NCI-H187 (cell line): ENCODE measurements at places on chromosomes 2 and 18.

- DNase-seq: no peak
Measured at GRCh38 chr2:170377500-170378207, 199.7 kb downstream of the MYO3B start.

- no peak for DNase-seq
Measured at GRCh38 chr18:54453996-54454395, 96.3 kb downstream of the C18orf54 start.

DNA sequence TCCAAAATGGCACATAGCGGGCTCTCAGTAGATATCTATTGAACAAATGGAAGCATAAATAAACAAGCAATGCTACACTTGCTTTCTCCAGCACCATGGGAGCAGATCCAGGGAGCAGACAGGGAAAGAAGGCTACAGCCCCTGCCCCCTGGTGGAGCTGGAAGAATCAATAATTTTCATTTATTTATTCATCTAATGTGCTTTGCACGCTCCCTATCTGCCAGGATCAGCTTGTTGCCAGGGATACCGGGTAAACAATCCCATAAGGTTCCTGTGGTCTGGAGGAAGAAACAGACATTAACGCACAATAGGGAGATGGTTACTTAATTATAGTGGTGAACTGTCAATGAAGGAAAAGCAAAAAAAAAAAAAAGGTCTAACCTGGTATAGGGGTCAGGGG, 40.1 kb upstream of the CLASP1 start:
- DNase-seq: no peak

- no peak for DNase-seq
Measured at GRCh38 chr2:208179028-208179609, 10.7 kb downstream of the C2orf80 start.

GRCh38 chr2:172545408-172546075, 10.3 kb upstream of the PDK1 start:
- no peak for DNase-seq

- DNase-seq: no peak
Measured at GRCh38 chr2:184449760-184450159, 148.6 kb upstream of the ZNF804A start.

DNA sequence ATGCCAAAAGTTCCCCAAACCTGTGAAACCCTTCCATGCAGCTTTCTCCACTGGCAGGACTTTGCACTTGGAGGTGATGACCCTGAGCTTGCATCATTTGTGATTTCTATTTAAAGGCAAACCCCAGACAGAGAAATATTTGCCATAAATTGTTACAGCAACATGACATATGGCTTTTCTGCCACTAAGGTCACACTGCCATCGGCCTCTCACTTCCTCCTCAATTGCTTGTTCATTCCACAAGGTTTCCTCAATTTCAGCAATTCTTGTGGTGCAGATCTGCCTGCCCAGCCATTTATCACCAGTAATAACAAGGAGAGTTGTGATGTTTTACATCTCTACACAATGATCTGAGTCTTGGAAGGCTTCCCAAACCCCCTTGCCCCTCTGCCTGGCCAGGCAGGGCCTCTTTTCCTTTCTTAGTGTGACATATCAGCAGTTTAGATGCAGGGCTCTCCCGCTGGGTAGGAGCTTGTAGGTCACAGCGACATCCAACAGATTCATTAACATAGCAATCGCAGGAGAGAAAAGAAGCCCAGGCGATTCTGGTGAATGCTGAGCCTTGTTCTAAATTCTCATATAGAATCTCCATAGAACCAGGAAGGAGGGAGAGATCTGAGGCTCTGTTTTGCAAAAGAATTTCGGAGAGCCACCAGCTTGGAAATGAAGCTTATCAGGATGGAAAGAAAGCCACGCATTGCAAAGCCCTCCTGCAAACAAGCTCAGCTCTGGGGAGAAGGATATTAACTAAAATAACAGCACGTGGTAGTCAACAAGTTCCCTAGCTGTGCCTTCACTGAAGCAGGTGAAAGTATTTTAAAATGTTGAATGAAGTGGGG, 46.7 kb upstream of the ITGA6 start:
- no peak for DNase-seq

DNA sequence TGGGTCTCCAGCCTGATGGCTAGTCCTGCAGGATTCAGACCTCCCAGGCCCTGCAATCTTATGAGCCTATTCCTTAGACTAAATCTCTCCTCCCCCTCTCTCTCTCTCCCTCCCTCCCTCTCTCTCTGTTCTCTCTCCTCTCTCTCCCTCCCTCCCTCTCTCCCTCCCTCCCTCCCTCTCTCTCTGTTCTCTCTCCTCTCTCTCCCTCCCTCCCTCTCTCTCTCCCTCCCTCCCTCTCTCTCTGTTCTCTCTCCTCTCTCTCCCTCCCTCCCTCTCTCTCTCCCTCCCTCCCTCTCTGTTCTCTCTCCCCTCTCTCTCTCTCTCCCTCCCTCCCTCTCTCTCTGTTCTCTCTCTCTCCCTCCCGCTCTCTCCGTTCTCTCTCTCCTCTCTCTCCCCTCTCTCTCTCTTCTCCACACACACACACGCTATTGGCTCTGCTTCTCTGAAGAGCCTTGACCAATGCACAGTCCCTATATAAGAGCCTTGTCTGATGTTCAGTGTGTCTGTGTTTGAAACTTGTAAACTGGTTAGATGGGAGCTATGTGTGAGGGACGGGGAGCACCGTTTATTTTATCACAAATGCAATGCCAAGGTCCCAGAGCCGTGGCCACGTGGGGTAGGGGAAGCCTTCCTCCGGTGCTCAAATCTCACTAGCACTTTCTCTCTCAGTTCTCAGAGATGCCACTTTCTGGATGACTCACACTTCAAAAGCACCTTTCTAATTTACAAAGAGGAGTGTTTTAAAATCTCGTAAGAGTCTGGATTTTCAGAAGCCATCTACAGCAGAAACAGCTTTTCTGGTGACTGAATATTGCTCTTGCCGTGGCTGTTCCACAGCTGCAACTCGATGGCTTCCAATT, 9.4 kb upstream of the PRLH start:
- DNase-seq: no peak

DNA sequence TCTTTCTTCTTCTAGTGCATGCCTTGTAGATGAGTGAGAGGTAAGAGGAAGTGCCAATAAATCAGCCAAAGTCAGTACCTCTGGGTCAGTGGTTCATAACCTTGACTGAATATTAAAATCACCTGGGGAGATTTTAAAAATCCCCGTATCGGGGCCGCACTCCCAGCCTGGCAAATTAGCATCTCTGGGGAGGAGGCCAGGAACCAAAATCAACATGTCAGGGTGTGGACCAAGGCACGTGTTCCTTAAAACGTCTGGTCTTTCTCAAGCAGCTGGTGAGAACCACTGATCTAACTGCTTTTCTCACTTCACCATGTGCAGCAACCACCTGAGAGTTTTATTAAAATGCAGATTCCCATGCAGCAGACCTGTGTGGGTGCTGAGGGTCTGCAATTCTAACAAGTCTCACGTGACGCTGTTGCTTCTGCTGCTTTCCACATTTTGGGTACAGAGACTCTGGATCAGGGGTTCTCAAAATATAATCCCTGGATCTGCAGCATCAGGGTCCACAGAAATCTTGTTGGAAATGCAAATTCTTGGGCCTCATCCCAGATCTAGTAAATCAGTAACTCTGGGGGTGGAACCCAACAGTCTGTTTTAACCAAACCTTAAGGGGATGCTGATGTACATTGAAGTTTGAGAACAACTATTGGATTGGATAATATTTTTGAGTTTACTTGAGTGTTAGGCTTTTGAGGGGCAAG, 49.5 kb downstream of the CHST9 start:
- DNase-seq: no peak

- no peak for DNase-seq
Measured at GRCh38 chr2:120910956-120911951, 175.6 kb downstream of the GLI2 start.

GRCh38 chr2:78417355-78417754, 608.1 kb upstream of the REG3G start:
- no peak for DNase-seq

DNA sequence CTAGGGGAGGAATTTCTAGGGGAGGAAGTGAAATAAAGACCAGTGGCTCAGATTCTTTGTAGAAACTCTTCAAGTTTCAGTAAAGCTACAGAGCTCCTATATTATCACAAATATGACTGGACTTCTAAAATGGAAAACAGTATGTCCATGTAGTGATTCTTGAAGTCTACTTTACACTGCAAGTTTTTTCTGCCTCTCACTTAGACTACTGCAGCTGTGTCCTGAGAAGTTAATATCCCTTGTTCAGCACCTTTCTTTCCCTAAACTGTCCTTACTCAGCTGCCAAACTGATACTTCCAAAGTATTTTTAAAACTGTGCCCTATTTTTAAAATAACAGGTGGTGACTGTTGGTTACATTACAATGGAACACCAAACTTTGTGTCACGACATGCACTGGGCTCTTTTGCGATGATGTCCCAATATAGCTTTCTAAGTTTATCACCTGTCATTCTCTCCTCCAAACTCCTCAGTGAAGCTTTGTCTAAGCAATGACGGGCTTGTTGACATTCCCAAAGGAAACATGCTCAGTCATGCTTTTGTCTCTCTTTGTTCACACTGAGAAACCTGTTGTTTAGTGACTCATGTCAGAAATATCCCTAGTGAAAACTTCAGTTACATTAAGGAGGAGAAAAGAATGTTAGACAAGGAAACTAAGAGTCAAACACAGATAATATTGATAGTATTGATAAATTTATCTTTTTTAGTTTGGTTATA, 341.1 kb downstream of the ARL6IP6 start:
- DNase-seq: no peak

- no peak for DNase-seq
Measured at GRCh38 chr2:178420463-178420999, 30.4 kb downstream of the PRKRA start.

GRCh38 chr2:171432206-171432968, 1.4 kb downstream of the METTL8 start:
- no peak for DNase-seq

GRCh38 chr2:240121190-240121589, 14.9 kb downstream of the COPS9 start:
- no peak for DNase-seq

DNA sequence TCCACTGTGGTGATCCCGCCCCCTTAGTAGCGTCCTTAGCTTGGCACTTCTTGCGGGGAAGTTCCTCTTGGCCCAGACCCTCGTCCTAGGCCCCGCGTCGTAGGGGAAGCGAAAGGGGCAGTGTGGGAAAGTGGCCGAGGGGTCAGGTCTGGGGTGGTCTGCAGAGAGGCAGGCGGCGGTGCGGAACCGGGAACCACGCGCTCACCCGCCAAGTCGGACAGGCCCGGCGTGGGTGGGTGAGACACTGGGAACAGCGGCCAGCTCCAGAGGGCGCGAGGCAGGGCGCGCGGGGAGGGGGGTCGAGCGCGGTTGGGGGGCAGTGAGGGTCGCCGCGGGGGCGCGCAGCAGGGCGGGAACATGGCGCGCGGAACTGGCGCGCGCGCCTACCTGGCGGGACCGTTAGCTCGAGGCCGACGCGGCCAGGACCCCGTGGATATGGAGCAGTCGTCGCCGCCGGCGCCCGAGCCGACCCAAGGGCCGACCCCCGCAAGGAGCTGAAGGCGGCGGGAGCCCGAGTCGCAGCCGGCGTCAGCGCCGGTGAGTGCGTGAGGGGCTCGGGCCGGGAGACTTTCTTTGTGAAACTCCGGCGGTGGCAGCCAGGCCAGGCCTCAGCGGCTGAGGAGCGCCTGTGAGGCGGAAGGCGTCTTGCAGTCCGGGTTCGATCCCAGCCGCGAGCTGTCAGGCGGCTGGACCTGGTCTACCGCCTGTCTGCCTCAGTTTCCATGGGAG, 2896.7 kb upstream of the TEKT4 start:
- DNase-seq: no peak

GRCh38 chr2:112791019-112791418, 6.7 kb upstream of the IL1A start:
- no peak for DNase-seq

- DNase-seq: no peak
Measured at GRCh38 chr2:168369031-168369430, 87.0 kb upstream of the CERS6 start.

- no peak for DNase-seq
Measured at GRCh38 chr2:21231985-21232384, 108.2 kb downstream of the TDRD15 start.

GRCh38 chr2:127169066-127169660, 50.9 kb downstream of the CYP27C1 start:
- DNase-seq: no peak

DNA sequence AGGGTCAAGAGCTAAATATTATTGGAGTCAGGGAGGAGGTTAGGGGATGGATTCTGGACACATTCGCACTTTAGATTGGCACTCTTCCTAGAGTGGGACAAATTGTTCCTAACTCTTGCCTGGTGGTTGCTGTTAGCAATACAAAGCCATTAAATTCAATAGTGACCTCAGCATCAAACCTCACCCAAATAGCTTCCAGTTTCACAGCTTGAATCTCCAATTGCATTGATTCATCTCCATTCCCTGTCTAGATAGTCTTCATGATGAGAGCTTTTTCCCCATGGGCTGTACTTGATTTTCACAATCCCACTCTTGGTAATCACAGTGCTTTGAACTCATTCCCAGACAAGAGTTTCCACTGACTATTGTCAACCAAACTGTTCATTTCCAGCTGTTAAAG, 585.9 kb upstream of the SYT4 start:
- DNase-seq: no peak

DNA sequence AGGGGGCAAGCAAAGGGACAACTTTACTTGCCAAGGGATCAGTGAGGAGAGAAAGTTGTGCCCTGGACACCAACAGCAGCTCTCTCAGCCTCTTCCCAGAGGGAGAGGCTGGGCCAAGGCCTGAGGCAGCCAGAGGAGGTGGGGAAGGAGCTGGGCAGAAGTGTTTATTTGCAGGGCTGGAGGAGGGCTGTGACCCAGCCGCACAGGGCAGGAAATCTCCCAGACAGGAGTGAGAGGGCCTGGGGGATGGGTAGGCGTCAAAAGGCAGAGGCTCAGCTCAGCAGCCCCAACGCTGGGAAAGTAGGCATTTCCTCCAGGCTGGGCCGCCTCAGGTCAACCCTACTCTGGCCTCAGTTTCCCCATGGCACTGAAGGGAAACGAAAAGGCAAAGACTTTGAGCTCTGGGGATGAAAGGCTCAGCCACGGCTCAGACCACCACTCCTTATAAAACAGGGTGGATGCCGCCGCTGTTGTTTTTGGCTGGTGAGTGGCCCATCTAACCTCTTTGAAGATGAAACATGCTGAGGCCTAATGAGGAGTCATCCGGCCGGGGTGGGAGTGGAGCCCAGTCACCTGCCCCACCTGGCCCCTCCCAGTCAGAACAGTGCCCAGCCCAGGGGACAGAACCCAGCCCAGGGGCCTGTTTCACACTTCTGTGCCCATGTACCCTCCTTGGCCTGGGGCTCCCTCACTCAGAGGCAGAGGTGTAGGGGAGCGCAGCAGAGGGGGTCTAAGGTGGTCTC, 21.9 kb upstream of the SEMA4C start:
- DNase-seq: no peak
